Hepatic stellate cell (primary cell): ENCODE measurements at places on chromosomes 5 and 9.

GRCh38 chr5:67827541-67827940 is 388.0 kb upstream of the PIK3R1 start:
- no peak for DNase-seq

DNA sequence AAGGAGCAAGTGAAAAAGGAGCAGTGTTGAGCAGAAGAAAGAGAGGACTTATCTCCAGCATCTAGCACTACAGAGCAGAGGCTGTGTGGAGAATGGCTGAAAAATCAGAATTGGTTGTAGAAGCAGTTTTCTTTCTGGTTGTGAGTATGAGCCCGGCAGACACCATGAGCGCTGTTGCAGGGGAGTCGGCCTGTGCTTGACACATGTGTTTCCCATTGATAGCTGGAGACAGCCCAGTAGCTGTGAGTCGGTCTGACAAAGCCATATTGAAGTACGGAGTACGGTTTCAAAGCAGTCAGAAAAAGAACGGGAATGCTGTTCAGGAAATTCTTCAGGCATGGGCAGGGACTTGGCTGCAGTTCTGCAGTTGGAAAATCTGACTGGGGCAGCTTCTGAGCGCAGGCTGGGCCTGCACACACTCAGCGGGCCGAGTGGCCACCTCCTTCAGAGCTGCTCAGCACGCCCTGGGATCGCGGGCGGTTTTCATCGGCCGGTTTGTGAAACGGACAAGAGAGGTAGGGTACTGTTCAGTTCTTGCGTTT is at the start of gene SGCD:
TSS of gene SGCD (plus strand) at position 447 of the 542 bp plus-strand sequence.
- DNase-seq: no peak

GRCh38 chr5:65961633-65962032 is 35.3 kb downstream of the ERBIN start:
- peak; percentile 36 for DNase-seq

GRCh38 chr9:79581388-79581787 is 9.6 kb downstream of the TLE4 start:
- no peak for DNase-seq

DNA sequence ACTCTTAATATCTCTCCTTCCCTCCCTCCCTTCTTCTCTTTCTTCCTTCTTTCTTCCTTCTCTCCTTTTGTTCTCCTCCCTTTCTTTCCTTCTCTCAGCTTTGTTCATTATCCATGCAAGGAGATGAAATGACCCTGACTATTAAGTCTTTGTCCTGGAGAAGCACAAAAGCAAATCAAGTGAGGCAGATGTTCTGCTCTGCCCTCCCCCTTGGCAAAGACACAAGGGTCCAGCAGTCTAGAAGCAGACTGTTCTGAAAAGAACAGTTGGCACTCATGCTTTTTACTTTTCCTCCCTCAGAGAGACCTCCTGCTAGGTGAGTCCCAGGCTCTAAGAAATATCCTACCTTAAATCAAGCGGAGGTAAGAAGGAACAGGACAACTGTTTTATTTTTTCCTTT is 1067.6 kb upstream of the DMAC1 start:
- DNase-seq: no peak

DNA sequence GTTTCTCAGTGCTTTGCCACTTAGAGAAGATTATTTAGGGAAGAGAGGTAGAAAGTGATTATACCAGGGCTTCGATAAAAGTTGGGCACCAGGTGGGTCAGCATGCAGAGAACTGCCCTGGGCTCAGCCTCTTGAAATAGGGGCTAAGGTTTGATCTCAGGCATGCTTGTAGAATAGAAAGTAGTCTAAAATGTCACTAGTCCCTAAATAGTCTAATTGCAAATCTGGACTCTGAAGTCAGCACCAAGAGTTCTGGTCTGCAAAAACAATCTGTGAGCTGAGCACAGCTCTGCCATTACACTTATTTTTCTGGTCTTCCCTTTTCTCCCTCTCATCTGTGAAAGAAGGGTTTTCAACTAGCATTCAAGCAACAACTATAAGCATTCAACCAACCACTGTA is 248.0 kb downstream of the SMARCA2 start:
- DNase-seq: no peak

DNA sequence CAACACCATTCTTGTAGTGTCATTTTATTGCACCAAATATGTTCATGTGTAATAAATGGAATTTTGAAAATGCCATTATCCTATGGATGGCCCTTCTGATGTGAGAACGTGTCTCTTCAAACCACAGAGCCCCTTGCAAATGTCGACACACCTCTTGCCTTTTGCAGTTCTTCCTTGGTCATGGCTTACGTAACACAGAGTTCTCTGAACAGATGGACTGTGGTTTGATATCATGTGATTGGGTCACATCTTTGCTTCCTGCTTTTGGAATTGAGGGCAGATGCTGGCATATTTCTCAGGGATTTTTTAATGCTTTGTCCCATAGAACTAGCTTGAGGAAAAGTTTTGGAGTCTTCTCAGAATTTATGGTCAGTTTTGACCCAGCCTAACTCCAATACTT is 4.6 kb downstream of the TGFBR1 start:
- DNase-seq: no peak

DNA sequence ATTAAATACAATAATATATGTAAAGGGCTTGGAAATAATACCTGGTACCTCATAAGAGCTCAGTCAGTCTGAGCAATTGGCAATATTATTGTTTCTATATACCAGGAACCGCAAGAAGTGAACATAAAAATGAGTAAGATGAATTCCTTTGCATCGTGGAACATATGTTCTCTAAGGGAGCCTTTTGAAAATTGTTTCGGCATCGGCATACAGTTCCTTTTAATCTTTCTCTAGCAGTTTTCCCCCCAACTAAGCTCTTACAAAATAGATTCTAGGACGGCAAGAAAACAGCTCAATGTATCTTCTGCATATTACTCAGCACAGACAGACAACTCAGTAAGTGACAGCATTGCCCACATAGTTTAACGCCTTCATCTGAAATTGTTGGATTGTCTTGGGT is 426.6 kb upstream of the WWC1 start:
- no peak for DNase-seq

DNA sequence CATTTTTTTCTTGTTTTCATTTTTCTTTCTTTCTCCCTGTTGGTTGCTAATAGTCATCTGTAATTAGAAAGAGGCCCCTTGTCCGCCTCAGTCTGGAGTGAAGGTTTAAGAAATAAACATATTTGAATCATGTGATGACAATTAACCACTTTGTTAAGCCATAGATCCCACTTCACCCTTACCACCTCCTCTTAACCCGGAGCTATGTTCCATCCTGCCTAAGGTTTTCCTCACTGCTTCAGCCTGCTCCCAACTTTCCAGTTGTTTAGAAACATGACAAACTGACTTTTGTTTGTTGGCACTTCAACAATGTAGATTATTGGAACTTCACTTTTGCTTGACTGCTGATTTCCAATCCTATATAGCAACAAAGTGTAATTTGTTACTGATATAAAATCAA is 37.4 kb upstream of the SSBP2 start:
- DNase-seq: no peak

- peak; percentile 38 for DNase-seq
These were observed 95.7 kb downstream of the TTC39B start for GRCh38 chr9:15211160-15211814.

GRCh38 chr9:12764150-12764549 is 10.7 kb upstream of the LURAP1L start:
- no peak for DNase-seq

DNA sequence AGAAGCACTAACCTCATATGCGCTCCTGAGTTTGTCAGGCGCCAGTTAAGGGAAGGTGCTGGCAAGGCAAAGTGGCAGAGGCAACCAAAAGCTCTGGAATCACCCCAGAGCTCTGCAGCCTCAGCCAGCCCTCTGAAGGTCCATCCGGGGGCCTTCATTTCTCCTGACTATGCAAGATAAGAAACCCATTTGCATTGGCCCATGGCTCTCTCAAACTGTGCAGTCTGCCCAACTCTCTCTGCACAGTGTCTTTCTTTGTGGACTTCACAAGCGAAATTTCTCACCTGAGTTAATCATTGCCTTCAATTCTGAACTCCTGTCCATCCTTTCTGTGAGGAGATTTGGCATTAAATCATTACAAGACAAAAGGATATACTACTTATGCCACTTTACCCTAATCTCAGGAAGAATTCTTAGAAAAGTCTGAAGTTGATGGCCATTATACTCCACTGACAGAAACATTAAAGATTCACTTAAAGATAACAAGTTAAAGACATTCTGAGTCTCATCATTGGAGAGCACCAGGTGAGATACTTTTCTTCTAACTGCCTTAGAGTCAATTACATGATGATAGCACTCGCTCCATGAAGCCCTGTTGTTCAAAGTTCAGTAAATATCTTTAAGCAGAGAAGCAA is 235.6 kb downstream of the SPOCK1 start:
- DNase-seq: no peak

DNA sequence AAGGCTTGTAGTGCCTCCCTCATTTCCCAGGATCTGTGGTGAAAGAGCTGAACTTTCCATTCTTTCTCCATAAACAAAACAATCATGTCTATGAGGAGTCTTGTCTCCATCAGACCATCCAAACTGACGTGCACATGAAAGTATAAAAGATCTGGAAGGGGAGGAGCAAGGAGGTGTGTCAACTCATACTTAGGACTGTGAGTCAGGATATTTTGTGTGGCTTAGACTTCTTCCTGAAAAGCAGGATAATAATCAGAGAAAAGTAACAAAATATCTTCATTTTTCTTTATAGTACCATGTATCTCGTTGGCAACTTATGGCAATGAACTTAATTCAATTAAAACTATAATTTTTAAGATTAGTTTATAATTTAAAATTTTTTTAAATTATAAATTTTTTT is 96.0 kb upstream of the PRRC1 start:
- DNase-seq: no peak

DNA sequence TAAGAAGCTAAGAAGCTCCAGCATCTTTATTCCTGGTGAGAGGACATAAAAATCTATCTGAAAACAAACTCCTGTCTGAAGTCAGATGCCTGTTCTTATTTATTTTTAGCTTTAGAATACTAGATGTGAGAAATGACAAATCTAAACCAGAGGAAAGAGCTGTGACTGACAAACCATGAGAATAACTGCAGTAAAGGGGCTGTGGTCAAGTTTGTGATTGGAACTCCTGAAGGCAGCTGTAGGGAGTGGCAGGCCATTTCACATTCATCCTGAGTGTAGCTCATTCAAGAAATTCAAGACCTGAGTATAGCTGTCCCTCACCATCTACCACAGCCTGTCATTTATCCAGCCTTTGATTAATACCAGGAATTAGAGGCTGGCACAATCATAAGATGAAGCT is 718.8 kb downstream of the BRINP1 start:
- DNase-seq: no peak

- no peak for DNase-seq
These were observed 36.9 kb downstream of the RANBP6 start for GRCh38 chr9:5978523-5978922.

- no peak for DNase-seq
These were observed 95.1 kb upstream of the TMED7 start for GRCh38 chr5:115720888-115721287.

DNA sequence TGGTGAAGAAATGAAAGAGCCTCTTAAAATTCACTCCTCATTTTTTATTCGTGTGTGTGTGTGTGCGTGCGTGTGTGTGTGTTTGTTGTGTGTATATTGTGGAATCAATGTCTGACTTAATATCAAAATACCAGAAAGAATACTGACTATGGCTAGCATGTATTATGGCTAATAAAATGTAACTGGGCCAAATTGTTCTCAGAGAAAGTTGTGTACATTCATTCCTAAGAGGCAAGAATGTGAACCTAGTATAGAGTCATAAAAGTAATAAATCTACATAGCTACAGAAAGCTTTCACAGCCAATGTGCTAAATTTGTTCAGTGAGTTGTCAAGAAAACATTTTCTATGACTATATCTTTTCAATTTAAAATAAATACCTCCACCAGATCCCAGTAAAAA is 211.5 kb downstream of the EBF1 start:
- no peak for DNase-seq

- no peak for DNase-seq
These were observed 47.4 kb upstream of the FST start for GRCh38 chr5:53433026-53433425.

DNA sequence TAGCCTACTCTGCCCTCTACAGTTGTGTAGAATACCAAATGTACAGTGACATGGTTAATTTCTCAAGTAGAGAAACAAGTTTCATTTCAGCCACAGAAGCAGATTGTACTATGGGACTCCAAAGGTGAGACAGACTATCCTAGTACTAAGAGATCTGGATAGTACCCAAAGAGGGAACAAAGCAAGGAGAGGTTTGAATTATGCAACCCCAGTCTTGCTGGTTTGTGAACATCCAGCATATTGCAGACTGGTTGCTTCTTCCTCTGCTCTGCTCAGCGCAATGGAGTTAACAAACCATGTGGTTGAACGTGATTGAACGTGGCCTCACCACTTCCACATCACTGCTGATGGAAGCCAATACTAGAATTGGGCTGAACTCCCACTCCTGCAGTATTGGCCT is 43.3 kb upstream of the ALDOB start:
- no peak for DNase-seq

GRCh38 chr9:101739311-101739710 is 864 bp upstream of the GRIN3A start:
- DNase-seq: no peak

DNA sequence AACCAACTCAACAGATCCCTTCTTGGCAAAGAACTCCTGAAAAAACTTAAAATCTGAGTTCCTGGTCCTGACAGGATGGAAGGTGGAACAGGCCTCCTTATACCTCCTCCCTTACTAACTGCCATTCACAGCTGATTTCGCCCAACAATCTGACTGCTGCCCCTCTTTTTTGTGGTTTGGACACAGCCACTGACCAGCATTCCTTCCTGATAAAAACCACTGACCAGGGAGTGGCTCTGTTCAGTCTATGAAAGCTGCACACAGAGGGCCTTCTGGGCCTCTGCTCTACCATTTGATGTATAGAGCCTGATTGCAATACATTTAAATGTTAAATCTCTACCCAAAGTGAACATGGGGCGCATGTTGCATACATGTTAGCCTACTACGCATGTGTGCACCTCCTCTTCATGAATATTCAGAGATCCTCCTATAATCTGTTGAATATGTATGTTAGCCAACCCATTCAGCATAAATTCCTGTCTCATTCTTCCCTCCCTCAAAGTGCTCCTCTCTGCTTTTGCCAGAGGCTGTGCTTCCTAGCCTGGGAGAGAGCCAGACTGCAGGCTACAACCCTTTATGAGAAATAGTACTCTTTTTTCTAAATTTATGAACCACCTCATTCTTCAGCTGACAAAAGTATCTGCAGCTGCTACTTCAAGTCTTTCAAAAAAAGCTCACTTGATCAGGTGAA is 93.7 kb upstream of the MRPS30 start:
- no peak for DNase-seq

DNA sequence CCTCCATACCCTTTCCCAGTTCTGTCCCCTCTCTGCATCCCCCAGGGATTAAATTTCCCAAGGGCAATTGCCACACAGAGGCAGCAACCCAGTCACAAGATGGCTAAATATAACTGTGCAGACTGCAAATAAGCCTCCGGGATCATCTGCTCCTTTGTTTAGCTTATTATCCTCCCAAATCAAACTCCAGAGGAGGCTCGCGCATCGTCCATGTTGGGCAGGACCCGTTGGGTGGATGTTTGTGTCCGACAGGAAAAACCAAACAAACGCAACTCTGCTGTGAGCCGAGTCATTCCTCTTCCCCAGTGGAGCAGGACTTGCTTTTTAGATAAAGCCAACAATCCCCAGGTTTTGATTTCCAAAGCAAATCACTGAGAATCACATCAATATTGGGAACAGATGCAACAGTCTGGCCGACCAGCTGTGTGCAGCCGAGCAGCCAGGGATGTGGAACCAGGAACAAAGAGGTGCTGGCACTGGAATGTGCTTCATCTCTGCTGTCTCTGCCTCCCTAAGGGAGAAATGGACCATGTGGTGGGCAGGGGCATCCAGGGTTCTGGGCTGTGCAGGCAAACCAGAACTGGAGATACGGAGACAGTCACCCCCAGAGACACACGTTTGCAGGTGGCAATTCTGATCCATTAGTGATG is 89.8 kb downstream of the PTTG1 start:
- no peak for DNase-seq
